ENCODE measurements at places on chromosomes 11 and 22.

GRCh38 chr11:66136752-66137123 is 66.7 kb downstream of the PACS1 start:
- no peak for DNase-seq

DNA sequence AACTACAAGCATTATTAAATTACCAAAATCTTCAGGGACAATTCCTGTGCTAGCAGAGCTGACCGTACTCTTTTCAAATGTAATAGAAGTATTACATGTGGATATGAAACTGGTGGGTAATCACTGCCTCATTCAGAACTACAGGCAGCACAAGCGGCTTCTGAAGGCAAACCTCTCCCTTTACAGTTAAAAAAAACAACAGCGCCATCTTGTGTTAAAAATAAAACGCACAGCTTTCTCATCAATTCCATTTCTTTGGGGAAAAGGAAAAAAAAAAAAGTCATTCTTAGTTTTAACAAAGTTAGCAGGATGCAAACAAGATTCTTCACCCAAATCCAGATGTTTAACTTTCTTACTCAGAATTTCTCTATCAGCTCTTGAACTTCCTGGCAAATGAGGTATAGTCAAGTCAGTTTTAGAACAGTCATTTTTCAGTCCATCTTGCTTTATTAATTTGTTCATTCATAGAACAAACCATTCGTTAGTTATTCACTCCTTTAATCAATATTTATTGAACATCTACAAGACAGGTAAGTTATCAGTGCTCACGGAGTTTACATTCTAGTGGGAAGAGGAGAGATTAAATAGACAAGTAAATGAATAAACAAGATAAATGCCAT is 331.8 kb upstream of the MPPED2 start:
- DNase-seq, result peak; percentile 7

DNA sequence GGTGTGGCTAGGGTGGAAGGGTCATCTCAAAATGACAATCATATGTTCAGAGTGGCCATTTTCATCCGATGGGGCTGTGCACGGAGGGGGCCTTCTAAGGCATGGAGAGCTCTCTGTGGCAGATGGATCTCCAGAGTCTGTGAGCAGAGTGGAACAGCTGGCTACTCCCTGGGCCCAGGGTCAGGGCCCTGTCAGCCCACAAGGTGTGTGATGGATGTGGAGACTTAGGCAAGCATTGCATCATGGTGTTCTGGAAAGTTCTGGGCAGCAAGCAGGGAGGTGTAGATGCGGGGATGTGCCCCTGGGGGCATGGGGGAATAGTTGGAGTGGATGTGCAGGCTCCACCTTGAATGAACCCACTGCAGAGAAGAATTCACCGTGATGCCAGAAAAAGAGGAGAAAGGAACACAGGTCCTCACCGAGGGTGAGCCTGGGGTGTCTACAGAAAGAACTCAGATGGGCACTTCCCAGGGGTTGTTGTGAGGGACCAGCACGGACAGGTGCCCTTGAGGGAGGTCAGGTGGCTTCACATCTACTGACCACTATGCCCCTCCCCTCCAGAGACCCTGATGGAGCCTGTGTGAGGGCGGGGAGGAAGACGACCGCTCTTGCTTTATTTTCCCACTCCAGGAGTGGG is 51.1 kb downstream of the CHRDL2 start:
- no peak for DNase-seq

DNA sequence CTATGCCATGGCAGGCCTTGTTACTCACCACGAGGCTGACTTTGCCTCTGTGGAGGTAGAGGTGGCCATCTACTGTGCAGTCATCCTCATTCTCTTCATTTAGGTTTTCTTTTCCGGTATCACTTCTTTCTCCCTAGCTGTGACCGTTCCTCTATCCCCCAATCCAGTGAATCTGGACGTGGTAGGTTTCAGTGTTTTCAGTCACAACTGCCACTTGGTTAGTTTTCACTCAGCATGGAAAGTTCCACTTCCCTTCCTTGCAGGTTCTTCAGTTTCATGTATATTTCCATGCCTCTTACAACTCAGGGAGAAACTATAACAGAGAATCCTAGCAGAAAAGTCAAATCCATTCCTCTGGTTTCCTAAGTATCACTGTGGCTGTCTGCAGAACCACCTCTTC is 1.9 kb downstream of the HPS4 start:
- no peak for DNase-seq

- DNase-seq, result no peak
These were observed 111.2 kb downstream of the SLC1A2 start for GRCh38 chr11:35308157-35308556.

- no peak for DNase-seq
These were observed 440.1 kb downstream of the NTM start for GRCh38 chr11:131810541-131810940.

GRCh38 chr22:19019029-19019678 is 83.1 kb upstream of the PRODH start:
- no peak for DNase-seq

DNA sequence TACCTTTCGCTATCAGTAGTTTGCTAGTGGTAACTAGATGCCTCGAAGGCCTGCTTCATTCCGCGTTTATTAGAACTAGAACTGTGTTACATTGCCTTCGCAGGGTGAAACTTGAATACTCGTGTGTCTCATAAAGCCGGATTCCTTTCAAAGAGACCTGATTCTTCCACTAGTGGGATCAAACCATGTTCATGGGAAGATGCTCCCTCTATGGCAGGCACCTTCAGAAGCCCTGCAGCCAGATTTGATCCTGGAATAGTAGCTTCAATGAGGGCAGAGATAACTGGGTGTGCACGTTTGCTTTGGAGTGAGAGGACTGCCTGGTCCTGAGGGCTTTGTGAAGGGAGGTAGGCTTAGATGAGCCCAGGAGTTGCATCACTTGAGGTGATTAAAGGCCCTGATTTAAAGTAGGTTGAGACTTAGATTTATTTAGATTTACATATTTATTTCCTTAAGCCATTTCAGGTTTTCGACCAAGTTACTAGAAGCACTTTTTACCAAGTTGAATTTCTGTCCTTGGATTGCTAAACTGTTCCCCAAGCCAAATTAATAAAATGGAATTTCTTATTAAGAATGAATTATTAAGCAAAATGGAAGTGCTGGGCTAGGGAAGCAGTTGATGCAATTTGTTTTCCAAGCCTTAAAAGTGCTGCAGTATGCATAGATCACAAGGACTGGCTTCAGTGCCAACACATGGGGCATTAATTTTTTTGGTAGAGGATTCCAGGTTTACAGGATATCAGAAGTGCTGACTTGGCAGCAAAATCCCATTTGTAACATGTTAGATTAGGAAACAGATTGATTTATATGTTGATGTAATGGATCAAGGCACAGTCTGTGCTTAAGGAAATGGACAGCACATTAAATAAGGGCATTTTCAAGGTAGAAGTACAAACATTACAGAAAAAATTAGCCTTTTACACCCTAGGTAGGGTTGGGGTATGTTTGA is 32.9 kb downstream of the APLP2 start:
- DNase-seq, result no peak

- DNase-seq, result no peak
These were observed 13.1 kb downstream of the MLC1 start for GRCh38 chr22:50072167-50072555.

DNA sequence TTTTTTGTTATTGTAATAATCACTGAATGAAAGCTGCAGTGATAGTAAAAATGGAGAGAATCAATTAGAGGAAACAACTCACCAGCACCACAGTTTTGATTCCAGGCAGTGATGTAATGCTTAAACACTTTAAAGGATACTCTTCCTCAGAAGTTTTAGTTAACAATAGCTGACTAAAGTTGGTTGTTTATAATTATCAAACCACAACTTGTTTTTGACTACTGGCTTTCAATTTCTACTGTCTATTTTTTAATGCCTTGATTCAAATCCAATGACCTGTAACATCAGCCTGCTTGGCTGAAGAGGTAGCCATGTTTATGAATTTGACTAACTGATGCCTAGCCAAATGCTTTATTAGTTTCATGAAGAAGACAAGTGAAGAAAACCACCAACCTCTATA is 18.2 kb upstream of the CASP12 start:
- DNase-seq, result no peak

GRCh38 chr22:20803696-20804324 is 29.9 kb downstream of the SERPIND1 start:
- DNase-seq, result peak; percentile 55

- DNase-seq, result peak; percentile 48
These were observed 53.1 kb downstream of the CNTF start for GRCh38 chr11:58675334-58676155.

DNA sequence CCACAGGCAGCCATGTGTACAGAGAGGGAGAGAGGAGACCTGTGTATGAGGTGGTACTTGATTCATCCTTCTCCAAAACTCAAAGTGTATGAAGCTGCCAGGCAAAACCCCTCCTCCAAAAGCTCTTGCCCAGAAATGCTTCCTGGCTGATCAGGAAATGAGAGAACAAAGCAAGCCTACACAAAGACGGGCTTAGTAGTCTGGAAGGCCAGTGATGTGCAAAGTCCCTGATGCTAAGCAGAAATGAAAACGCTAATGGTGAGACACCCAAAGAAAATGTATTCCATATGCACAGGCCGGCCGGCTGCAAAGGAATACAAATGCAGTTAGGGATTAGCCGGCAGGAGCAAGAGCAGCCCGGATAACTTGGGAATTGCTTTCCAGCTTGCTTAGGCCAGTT is 234.9 kb upstream of the CADM1 start:
- no peak for DNase-seq

GRCh38 chr11:126072801-126073594 is 10.3 kb upstream of the CDON start:
- no peak for DNase-seq

GRCh38 chr11:130945896-130946295 is 29.6 kb upstream of the SNX19 start:
- DNase-seq, result no peak

GRCh38 chr22:21624880-21625791 is 4.7 kb downstream of the YDJC start:
- DNase-seq, result no peak

DNA sequence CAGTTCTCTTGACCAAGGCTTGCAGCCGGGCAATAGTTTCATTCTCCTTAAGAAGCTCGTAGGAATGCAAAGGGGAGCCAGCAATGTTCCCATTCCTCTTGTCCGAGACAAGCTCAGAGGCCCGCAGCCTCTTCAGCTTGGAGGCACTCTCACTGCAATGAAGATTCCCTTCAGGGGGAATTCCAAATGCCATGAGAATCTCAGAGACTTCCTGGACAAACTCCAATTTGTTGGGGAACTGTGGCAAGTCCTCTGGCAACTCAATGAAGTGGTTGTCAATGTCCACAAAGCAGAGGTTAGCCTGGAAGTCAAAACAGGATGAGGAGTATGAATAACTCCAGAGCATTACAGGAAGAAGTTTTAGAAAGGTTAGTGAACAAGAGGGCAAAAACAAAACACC is 84.4 kb downstream of the DENND5A start:
- no peak for DNase-seq

DNA sequence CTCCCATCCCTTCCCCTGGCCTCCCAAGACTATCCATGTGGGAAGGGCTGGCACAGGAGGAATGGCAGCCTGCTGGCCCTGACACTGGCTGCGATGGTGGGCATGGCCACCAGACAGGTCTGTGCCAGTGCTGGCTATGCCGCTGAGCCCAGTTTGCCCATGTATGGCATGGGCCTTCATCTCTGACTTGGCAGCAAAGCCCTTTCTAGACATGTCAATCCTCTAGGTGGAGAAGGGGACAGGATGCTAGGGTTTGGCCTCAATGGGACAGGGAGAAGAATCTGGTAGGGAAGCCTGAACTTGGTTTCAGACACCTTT is 8.8 kb downstream of the ZP1 start:
- DNase-seq, result no peak

- no peak for DNase-seq
These were observed 12.7 kb upstream of the CD44 start for GRCh38 chr11:35126000-35126878.

GRCh38 chr11:102546923-102547471 is 16.4 kb upstream of the MMP7 start:
- no peak for DNase-seq

- DNase-seq, result peak; percentile 27
These were observed 10.8 kb upstream of the OR51D1 start for GRCh38 chr11:4626207-4627099.

DNA sequence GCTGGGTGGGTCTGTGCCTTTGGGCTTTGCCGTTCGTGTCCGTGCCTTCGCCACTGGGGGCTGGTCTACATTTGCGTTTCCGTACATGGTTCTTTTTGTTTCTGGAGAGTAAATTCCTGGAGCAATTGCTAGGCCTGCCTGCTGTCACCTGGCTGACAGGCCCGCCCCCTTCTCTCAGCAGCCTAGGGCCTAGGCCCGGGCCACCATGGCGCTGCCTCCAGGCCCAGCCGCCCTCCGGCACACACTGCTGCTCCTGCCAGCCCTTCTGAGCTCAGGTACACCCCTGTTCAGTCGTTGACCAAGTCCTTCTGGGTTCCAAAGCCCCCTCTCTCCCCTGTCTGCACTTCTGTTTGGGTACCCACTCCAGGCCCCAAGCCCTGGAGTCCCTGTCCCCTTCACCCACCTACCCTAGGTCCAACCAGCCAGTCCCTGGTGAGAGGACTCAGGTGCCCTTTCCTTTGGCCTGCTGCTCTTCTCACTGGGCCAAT is 649 bp downstream of the TMEM25 start:
- no peak for DNase-seq

DNA sequence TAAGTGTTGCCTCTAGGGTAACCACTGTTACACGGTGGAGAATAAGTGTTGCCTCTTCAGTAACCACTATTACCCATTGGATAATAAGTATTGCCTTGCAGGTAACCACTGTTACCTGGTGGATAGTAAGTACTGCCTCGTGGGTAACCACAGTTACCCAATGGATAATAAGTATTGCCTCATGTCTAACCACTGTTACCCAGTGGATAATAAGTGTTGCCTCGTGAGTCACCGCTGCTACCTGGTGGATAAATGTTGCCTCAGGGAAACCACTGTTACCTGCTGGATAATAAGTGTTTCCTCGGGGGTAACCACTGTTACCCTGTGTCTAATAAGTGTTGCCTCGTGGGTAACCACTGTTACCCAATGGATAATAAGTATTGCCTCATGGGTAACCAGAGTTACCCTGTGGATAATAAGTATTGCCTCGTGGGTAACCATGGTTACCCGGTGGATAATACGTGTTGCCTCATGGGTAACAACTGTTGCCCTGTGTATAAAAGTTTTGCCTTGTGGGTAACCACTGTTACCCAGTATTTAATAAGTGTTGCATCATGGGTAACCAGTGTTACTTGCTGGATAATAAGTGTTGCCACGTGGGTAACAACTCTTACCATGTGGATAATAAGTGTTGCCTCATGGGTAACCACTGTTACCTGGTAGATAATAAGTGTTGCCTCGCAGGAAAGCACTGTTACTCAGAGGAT is 12.3 kb upstream of the NXPE4 start:
- DNase-seq, result no peak

GRCh38 chr22:32562401-32562800 is 87.8 kb downstream of the FBXO7 start:
- DNase-seq, result no peak

- DNase-seq, result no peak
These were observed 4.6 kb downstream of the ST14 start for GRCh38 chr11:130164221-130164570.

- DNase-seq, result no peak
These were observed 319.8 kb downstream of the INSC start for GRCh38 chr11:15434529-15434928.
